ENCODE measurements at places on chromosomes 7 and 10. TPM values are rescaled to one million over a fixed set of nuclear protein-coding genes. Genes with fewer than 3 reads are reported as not detected.

GJD4 gene
- total RNA-seq = not detected

ADAMTS14 gene
- total RNA-seq = not detected

ACHE gene
- 0.54 TPM for total RNA-seq

UCMA gene
- total RNA-seq = not detected

GPAM gene
- 5.4 TPM for total RNA-seq

ANXA8L1 gene
- not detected for total RNA-seq

NUTM2E gene
- 0.05 TPM for total RNA-seq

MRC1 gene
- 17.5 TPM for total RNA-seq

MBL2 gene
- total RNA-seq = not detected

POMZP3 gene
- total RNA-seq = 9.7 TPM

NEURL1 gene
- 0.10 TPM for total RNA-seq

MMD2 gene
- not detected for total RNA-seq

PSD gene
- not detected for total RNA-seq

PAPOLB gene
- not detected for total RNA-seq

STEAP1B gene
- total RNA-seq = 47.8 TPM

LIPJ gene
- not detected for total RNA-seq

NPFFR1 gene
- not detected for total RNA-seq

Data from mammary microvascular endothelial cell (primary cell).